Stimulated activated CD4-positive, alpha-beta T cell treated with anti-CD3 and anti-CD28 coated beads, Interleukin-1b, Interleukin-23, amount 100 ng/mL, for 4 hours (primary cell): ENCODE measurements at places on chromosomes 7 and 10.
A peak's percentile ranks its signal among the peaks of the same experiment; 100 is the strongest.

DNA sequence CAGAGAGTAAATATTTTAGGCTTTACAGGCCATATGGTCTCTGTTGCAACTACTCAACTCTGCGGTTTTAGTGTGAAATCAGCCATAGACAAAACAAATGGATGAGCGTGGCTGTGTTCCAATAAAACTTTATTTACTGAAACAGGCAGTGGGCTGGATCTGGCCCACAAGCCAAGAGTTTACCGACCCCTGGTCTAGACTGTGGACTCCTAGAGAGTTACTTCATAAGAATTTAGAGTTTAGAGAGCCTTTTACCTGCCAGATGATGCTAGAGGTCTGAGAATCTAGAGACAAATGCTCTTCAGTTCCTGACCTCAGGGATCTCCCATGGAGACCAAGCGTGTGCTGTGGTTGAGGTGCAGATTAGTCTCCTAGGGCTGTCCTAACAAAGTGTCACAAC is 174.8 kb downstream of the PTEN start:
- no peak for DNase-seq

GRCh38 chr7:33933611-33934281 is 28.4 kb downstream of the BMPER start:
- no peak for DNase-seq

GRCh38 chr7:42627101-42627500 is 284.8 kb downstream of the C7orf25 start:
- DNase-seq, result no peak

- DNase-seq, result no peak
These were observed 690.3 kb downstream of the REEP3 start for GRCh38 chr10:64211466-64211865.

DNA sequence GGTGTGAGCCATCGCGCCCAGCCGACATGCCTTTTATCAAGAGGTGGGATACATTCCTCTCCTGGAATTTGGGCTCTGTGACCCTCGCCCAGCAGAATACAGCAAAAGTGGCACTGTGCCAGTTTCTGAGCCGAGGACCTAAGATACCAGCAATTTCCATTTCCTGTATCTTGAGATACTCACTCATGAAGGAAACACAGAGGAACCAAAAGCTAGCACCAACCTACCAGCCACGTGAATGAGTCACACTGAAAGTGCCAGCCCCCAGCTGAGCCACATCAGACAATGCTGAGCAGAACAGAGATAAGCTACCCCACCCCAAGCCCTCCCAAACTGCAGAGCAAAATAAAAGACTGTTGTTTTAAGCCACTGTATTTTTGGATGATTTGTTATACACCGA is 56.3 kb downstream of the CACUL1 start:
- DNase-seq, result peak; percentile 53

DNA sequence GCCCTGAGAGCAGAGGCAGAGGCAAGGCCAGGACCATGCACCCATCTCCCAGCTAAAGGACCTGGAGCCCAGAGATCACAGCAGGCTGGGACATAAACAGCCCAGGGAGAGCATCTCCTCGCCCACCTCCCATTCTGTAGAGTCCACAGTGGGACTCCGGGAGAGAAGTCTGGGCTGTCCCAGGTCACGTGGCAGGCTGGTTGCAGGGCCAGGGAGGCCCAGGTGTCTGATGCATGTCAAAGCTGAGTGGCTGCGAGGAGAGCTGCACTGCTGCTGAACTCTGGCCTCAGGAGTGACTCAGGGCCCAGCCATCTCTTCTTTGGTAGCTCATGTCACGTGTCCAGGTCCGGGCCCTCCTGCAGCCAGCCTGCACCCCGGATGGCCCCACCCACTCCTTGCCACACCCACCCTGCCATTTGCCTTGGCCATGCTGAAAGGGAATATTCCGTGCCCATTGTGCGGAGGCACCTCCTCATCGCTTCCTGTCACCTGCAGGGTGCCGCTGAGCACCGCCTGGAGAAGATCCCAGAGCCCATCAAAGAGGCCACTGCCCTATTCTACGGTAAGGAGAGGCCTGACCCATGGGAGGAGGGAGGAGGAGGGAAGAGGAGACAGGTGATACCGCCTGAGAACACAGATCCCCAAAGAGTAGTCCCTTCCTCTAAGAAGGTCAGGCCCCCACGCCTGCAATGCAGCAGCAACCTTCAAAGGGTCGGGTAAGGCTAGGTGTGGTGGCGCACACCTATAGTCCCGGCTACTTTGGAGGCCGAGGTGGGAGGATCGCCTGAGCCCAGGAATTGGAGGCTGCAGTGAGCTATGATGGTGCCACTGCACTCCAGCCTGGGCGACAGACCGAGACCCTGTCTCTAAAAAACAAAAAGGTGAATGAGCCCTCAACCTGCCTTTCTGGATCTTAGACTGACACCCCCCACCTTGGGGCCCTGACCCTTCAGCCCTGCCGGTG is 12.6 kb upstream of the SH2B2 start:
- no peak for DNase-seq

DNA sequence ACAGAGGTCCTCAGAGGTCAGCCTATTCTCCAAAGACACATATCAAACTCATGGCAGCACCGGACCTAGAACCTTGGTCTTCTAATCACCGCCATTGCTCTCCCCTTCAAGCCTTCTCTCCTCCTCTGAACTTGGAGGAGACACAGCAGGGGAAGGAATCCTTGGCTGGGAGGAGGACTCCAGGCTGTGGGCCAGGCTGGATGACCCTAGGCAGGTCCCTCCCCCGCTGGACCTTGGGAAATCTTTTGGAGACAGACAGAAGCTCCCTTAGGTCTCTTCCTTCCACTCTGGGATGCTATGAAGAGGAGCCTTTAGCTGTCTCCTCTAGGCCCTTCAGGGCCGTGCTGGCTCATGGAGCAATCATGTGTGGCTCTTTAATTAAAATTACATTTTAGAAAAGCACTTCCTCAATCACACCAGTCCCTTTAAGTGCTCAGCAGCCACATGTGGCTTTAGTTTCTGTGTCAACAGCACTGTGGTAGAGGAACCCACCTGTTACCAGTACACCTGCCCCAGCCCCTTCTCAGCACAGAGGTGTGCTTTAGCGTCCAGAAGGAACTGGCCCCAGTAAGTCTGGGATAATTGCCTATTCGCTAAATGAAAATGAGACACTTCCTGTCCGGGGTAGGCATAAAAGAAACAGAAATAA is 238.2 kb downstream of the CELF2 start:
- no peak for DNase-seq

GRCh38 chr10:58892031-58892531 is 284.4 kb upstream of the PHYHIPL start:
- DNase-seq, result no peak

- no peak for DNase-seq
These were observed 33.4 kb downstream of the PTPN12 start for GRCh38 chr7:77570330-77571011.

GRCh38 chr7:92478095-92478494 is 349 bp upstream of the ERVW-1 start:
- DNase-seq, result no peak

DNA sequence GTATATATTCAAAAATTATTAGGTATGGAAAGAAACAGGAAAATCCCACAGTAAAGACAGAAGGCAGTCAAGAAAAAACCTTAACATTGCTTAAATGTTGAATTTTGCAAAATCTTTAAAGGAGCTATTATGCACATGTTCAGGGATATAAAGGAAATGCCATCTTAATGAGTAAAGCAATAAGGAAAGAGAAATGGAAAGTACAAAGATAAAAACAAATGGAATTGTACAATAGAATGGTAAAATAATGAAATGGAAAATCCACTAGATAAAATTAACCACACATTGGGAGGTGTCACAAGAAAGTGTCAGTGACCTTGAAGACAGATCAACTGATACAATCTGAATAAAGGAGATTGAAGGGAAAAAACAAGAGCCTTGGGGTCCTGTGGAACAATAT is 82.0 kb downstream of the KIF20B start:
- DNase-seq, result no peak

GRCh38 chr10:111177379-111177778 is 100.5 kb downstream of the ADRA2A start:
- no peak for DNase-seq

DNA sequence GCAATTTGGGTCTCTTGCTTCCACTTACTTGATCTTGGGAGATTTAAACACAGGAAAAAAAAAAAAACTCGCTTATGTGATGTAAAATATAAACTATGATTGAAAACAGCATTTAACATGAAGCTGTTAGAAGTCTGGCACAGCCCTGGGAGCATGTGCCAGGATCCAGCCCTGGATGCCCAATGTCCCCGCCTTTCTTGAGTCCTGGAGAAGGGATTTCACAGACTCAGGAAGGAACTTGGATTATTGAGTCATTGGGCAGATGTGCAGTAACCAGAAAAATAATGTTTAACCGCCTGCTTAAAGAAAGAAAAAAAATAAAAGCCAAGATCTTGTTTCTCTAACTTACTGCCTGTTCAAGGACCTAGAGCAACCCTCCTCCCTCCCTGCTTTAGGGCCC is 3.7 kb upstream of the JCAD start:
- DNase-seq, result no peak

DNA sequence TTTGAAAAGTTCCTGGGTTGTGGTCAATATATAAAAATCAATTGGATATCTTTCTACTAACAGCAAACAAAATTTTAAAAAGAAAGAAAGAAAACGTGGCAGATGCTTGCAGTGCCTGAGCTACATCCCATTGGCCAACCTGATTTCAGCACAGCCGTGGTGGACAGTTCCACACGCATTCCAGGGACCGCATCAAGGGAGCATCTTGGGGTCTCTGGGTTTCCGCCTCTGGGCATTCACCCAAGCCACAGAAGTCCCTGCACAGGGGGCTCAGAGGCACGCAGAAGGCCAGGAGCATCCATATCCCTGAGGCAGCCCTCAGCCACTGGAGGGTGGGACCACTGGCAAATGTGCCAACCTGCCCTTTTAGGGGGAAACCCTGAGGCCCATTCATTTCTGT is 254.5 kb upstream of the RNF32 start:
- DNase-seq, result no peak

GRCh38 chr7:130269318-130269694 is 2.6 kb downstream of the CPA2 start:
- no peak for DNase-seq

- no peak for DNase-seq
These were observed 1.1 kb downstream of the RALA start for GRCh38 chr7:39624442-39624807.

GRCh38 chr7:148789220-148789619 is 90.5 kb downstream of the CUL1 start:
- DNase-seq, result no peak

DNA sequence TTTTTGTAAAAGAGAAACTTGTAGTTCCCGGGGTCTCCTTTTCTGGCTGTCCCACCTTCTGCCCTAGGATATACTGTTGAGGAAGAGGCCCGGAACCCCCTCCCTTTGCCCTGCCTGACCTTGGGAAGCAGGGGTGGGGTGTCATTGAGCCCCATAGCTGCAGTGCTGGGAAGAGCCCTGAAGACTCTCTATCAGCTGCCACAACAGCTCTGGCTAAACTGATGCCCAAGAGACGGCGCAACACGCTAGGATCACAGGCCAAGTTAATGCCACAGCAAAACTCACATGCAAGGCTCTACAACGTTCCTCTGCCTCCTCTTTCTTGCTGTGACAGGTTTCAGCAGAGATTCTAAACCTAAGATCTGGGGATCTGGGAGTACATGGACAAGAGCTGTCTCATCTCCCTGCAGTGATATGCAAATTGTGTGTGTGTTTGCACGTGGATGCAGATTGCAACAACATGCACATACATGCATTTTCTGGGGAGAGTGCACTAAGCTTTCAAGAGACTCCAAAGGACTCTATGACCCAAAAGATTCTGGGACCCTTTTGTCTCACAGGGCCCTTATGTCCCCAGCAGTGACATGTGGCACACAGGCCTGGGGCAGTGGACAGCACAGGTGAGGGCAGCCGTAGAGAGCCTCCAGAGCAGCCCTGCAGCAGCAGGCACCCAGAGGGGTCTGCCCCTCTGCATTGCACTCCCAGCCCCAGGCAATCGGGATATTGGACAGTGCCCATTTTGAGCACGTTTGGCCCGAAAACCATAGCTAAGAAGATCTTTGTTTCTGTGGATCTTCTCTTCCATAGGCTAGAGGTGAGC is 2.5 kb downstream of the RASSF4 start:
- no peak for DNase-seq

DNA sequence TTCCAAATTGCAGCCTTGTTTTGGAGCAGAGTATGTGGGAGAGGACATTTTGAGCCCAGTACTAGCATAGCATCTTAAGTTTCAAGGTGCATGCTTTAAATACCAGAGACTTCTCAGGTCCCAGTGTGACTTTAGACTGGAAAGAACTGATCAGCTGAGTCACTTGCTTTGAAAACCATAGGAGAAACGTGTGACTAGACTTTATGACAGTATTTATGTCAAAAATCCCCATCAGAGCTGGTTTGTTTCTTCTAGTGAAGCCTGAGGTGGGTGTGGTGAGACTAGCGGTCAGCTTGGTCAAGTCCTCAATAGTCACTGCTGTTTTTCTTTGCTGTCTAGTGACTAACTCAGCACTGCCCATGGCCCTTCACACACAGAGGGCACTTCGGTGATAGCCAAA is 724.2 kb downstream of the GATA3 start:
- no peak for DNase-seq

DNA sequence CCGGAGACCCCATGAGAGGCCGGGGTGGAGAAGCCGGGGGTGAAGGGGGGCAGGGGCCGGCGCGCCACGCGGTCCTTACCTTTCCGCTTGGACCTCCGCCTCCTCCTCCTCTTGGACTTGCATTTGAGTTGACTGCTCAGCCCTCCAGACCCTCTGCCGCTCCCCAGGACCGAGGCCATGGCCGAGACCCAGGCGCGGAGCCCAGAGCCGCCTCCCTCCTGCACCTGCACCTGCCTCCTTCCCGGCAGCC is 428 bp downstream of the ADARB2 start:
- DNase-seq, result no peak

DNA sequence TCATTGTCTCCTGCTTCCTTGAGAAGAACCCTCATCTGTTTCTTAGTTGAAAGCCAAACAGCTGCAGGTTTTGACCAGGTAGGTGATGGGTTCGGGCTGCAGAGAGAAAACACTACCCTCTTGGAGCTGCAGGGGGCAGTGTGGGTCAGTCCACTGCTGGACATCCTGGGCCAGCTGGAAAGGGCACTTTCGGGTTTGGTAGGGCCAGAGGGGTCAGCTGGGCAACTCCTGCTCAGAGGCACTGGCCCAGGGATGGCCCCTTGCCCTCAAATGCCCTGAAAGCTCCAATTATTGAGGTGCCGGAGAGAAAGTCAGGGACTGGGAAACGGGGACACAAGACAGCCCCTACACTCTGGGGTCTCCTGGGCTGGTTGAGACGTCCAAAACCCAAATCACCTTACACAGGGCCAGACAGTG is 90.7 kb downstream of the MKI67 start:
- DNase-seq, result peak; percentile 58

- DNase-seq, result no peak
These were observed 105.6 kb upstream of the COL1A2 start for GRCh38 chr7:94289071-94289470.

- DNase-seq, result no peak
These were observed 185.9 kb downstream of the RAB11FIP2 start for GRCh38 chr10:117860823-117861222.
